Esophagus muscularis mucosa (tissue), 4 donors: ENCODE measurements at places on chromosomes 7 and 10.

GRCh38 chr7:37450035-37450434, 1.4 kb upstream of the ELMO1 start:
- DNase-seq: no peak

GRCh38 chr7:36232971-36233550, 80.0 kb downstream of the EEPD1 start:
- no peak for DNase-seq

DNA sequence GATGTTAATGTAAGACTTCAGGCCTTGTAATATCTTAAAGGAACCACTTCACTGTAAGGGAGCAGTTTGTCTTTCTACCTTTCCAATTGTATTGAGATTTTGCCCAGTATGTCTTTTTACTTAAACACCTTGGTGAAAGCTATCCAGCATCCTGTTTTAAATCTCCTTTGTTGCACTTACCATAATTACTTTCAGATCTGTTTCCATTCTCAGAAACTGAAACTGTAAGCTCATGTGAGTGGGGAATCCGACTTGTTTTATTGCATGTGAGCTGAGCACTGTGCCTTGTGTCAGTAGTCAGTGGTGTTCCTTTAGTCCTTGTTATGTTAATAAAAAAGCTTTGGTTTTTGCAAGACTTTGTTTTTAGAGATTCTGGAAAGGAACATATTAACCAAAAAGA, 42.2 kb downstream of the BMPR1A start:
- no peak for DNase-seq

DNA sequence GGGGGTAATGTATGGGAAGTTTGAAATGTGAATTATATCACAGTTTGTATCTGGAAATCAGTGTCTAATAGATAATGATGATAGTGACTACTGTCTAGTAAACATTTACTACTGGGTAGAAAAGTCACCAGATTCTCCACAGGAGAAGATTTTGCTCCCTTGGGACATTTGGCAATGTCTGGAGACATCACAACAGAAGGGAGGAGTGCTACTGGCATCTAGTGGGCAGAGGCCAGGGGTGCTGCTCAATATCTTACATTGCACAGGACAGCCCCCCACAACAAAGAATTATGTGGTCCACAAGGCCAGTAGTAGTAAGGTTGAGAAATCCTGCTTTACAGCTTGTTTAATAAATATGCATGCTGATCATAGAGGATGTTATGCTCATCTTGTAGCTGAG, 92.3 kb upstream of the PRPS1L1 start:
- no peak for DNase-seq

DNA sequence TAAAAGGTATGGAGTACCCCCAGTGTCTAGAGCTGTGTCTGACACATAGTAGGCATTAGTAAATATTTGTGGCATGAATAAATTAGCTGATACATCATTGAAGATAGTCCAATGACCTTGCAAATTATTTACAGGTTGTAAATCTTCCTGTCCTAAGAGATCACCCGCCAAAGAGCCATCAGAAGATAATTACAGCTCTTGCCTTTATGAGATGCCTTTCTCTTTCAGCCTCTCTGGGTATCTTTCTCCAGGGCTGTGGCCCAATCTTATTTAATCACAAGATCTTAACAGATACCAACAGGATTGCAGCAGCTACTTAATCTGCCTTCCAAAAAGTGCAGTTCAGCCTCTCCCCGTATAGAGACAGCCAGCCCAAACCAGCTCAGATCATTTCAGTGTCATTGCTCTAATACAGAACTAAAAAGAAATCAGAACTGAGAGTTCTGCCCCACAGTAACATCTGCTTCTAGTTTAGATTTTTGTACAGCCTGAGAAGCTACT, 41.5 kb downstream of the MYOF start:
- no peak for DNase-seq

- no peak for DNase-seq
These were observed 23.7 kb downstream of the UMAD1 start for GRCh38 chr7:7664291-7664690.

GRCh38 chr10:125147971-125148439, 12.4 kb downstream of the CTBP2 start:
- DNase-seq: peak; percentile 94

DNA sequence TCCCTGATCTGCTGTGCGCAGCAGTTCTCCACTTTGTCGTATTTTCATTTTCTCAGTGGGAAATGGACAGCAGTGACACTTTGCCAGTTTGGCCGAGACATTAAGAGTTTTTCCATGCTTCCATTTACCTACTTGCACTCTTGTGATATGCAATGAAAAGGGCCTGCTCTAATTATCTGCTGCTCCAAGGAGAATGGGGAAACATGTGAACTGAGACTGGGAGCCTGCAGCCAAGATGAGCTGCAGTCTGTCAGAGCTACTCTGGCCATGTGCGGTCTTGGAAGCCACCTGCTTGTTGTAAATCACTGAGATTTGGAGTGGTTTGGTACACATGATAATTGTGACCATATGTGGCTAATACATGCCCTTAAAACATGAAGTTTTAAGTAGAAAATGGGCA, 586.6 kb upstream of the POT1 start:
- no peak for DNase-seq

DNA sequence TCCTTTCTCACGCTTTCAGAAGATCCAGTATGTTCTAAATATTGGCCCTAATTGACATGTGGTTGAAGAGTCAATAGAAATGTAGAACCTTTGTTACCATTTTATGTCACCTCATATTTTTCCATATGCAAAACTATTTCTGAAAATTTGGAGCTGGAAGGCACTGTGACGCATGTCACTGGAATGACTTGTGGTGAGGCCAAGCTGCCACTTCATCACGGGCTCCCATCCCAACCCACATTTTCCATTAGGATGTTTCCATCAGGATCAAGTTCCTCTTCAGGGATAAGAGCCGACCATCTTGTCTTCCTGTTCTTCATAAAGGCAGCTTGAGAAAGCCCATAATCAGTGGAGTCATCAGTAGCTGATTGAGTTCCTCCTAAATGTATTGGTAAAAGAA, 1241.7 kb downstream of the GATA3 start:
- DNase-seq: no peak

DNA sequence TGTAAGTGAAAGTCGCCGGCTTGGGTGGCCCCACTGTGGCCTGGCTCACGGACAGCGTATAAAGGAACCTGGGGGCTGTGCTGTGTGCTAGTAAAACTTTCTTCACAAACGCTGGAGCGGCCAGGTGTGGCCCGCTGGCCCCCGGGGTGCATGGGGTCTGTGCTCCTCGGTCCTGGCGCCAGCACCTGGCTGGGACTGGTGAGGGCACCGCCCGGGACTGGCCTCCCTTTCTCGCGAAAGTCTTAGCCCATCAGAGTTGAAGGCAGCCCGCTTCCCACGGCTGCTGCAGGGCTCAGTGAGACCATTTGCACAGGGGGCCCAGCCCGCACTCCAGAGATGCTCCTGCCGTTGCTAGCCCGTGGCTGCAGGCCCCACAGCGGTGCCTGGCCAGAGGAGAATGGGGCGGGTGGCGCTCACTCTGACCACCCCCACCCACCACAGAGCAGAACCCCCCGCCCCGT, 5.8 kb downstream of the PWWP2B start:
- DNase-seq: no peak

- no peak for DNase-seq
These were observed 156.6 kb downstream of the LRMDA start for GRCh38 chr10:75588031-75588430.

- DNase-seq: no peak
These were observed 6.1 kb downstream of the GUSB start for GRCh38 chr7:65975814-65976445.
